NCI-H82 (cell line): ENCODE measurements at places on chromosomes 7 and 10.

- DNase-seq = no peak
Observed at GRCh38 chr10:118960157-118961090, 69.1 kb upstream of the NANOS1 start.

- DNase-seq = no peak
Observed at GRCh38 chr10:105605918-105606317, 964.8 kb downstream of the SORCS3 start.

GRCh38 chr10:100567249-100567648 is 31.5 kb downstream of the HIF1AN start:
- no peak for DNase-seq

DNA sequence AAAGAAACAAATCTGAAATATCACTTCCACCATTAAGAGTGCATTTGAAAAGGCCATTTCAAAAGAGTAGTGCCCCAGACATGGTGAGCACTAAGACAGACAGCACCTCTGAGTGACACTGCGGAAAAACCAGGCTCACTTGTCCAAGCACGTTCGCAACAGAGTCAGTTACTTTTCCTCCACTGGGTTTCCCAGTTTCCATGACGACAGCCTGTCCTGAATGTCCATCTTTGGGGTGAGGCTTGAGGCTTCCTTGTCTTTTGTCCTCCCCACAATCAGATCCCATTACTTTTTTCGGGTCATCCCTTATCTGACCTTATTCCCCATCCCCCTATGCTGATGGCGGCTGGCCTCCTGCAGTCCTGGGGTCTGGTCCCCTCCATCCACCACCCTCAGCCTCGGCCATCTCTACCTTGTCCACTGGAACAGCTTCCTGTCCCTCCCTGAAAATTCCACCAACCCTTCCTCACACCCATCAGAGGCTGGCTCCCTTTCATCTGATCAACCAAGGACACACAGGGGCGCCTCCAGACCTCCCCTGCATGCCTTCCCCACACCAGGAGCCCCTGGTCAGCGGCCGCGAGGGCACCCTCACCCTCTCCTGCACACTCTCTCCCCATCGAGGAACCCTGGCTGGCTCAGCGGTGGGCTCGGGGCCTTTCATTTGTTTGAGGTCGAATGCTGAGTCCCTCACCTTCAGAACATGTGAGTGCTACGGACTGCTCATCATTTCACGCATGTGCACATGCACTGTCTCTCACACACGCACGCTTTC is 363.6 kb downstream of the DNAJB6 start:
- DNase-seq = no peak

DNA sequence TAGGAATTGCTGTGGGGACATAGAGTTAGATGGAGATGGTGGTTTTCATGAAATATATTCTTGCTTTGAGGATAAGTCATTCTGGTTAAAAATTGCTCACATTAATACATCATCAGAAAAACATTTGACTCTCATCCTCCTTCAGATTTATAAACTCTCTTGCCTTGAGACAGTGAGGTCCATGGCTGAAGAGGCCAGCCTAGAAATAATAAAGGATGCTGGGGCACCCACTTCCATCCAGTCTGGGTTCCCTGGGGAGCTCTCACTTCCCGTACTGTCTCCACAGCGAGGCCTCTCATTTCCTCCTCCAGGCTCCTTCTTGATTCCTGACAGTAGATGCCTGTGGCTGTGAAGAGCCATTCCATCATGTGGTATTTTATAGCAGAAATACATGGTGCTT is 73.3 kb upstream of the PRKG1 start:
- no peak for DNase-seq

DNA sequence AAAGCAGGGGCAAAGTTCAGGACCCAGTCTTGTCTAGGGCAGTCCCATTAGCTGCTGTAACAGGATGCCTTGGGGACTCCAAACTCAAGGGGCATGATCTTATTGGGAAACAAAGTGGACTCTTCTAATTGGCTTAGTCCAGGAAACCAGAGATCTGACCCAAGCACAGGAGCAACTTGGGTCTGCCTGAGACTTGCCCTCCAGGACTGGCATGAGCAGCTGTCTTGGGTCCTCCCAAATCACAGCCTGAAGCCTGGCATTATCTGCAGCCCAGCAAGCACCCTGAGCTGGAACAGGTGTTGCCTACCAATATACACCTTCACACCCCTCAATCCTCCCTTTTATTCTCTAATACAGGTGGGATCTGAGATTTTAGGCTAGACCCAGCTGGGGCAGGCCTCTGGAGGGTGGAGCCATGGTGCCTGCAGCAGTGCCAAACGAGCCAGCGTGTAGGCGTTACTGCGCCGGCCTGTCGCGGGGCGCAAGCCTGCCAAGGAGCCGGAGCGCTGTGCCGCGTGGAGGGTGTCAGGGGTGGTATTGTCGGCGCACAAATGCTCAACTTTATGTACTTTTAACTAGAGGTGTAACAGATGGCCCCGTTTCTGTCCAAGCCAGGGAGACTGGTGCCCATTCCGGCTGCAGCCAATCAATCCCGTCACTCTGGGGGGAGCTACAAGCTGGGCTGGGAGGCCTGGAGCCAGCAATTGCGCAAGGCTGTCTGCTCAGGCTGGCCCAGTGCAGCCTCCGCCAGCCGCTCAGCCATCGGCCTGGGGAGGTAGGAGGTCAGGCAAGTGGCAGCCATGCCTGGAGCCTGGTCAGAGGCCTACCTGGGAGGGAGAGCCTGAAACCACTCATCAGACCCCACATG is 12.8 kb upstream of the LBX1 start:
- DNase-seq = peak; percentile 24

GRCh38 chr10:78371136-78371535 is 337.5 kb downstream of the RPS24 start:
- DNase-seq = peak; percentile 83

- DNase-seq = no peak
Observed at GRCh38 chr7:66739953-66740301, 606 bp upstream of the RABGEF1 start.

DNA sequence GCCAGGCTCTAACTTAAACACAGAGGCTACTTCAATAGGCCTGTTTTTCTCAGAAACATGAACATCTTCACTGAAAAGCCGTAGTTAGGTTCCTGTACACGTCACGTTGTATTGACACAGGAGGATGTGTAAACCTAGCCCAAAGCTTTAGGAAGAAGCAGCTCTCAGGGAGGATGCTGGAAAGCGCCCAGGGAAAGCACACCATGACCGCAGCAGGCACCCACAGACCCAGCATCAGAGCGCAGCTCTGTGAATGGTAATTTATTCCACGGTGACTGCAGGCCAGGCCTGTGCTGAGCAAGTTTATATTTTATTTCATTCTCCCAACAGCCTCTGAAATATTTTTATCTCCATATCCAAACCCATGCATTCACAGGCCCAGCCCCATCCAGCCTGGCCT is 51.1 kb downstream of the ASB13 start:
- DNase-seq = no peak

GRCh38 chr10:78893217-78893616 is 175.5 kb upstream of the ZMIZ1 start:
- no peak for DNase-seq

- DNase-seq = no peak
Observed at GRCh38 chr10:4050061-4050460, 265.1 kb upstream of the KLF6 start.

DNA sequence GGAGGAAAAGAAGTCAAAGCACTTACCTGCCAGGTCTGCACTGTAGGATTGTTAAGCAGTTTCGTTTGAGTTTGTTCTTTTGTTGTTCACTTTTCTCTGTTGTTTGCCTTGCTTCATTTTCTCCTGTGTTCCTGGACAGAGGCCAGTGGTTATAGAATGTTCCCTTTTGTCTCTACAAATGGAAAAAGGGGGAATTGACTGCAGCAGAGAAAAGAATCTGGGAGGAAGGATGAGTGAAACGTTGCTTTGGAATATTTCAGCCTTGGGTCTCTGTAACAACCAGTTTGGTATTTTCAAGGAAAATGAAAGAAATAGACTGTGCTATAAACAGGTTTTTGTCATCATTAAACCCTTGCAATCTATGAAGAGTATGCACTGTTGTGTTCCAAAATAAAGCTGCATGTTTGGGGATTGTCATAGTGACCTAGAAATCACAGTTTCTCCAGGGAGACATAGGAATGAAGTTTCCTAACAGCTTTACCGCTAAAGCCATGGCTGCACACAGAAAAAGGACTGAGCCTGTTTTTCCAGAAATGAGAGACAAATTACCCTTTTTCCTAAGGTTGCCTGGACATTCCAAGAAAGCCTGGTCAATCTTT is 60.8 kb upstream of the HABP2 start:
- DNase-seq = no peak

DNA sequence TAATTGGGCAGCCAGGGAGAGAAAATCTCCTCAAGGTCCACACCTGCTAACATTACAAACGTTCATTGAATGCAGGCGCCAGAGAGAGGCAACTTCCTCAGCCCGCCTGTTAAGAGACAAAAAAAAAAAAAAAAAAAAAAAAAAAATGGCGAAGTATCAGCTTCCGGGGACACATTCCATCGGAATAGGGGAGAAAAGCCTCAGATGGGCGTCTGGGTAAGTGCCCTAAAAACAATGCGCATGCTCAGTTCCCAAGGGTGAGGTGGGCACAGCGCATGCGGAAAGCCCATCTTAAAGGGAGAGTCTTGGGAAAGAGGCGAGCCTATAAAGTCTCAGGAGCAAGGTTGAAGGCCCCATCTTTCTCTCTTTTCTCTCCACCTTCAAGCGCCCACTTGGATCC is 1139.7 kb upstream of the CELF2 start:
- DNase-seq = no peak

DNA sequence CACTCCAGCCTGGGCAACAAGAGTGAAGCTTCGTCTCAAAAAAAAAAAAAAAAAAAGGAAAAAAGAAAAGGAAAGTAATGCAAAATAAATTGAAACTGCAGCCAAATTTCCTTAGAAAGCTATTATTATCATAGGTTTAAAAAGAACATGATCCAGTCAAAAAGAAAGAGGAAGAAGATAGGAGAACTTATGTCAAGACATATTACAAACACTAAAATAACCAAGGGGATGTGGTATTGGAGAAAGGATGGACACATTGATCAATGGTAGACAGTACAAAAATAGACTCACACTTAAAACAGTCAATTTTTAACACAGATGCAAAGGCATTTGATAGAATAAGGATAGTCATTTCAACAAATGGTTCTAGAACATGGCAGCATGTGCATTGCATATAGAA is 27.3 kb upstream of the PFKP start:
- DNase-seq = no peak

DNA sequence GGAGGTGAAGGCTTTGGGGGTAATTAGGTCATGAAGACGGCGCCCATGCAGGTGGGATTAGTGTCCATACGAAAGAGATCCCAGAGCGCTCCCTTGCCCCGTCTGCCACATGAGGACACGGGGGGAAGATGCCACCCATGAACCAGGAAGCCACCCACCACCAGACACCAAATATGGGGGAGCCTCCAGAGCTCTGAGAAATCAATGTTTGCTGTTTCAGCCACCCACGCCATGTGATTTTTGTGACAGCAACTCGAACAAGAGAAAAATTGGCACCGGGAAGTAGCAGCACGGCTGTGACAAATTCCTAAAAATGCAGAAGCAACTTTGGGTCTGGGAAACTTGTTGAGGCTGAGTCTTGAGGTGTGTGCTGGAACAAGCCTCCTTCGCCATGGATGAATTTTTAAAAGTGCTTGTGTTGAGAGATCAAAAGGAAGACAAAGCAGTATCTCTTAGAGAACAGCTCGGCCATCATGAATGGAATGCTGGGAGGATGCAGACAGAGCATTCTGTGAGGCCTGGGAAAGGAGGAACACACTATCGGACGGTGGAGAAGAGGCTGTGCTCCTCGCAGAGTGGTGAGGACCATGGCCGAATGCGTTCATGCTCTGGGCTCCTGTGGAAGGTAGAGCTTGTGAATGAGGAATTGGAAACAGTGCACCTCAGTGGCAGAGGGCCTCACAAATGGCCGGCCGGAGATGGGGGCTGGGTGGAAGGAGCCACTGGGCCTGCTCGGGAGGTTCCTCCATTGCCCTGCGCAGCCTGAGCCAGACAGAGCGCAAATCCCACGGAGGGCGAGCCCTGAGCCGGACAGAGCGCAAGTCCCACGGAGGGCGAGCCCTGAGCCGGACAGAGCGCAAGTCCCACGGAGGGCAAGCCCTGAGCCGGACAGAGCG is 277.5 kb downstream of the PTPRN2 start:
- no peak for DNase-seq

- DNase-seq = no peak
Observed at GRCh38 chr10:51358227-51358626, 283.9 kb downstream of the PRKG1 start.

DNA sequence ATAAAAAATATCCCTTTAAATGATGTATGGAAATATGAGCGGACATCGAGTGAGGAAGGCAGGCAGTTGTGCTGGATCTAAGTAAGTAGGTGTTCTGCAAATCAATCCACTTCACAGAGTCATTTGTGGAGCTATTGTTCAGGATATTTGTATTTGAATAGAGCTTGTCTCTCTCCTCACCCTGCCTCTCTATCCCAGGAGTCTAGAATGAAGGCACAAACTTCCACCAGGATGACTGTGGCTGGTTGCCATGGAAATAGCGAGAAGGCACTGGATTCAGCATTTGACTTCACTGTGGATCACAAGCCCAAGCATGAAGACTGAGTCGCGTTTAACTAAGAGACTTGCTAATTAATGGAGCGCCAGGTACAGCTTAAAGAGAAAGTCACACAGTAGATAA is 53.2 kb downstream of the NPY start:
- no peak for DNase-seq

GRCh38 chr10:113751181-113751732 is at the start of gene PLEKHS1:
TSS of gene PLEKHS1 (plus strand) at chr10:113751682. CDS start at chr10:113755278, 3,596 bp downstream.
- no peak for DNase-seq

DNA sequence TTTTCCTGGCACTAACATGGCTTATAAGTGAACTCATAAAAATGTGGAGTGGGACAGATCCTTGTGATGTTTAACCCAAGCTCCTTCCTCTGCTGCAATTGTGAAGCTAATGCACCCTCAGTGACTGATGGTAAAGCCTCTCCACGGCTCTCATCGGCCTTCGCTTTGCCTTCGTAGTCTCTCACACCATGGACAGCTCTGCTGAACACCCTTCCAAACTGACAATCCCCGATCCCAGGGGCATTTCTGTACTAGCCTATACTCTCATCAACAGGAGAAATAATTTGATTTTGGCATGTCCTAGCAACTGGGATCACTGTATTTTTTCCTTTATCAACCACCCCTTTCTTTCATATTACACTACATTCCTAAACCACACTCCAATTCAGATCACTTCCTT is 6.1 kb downstream of the ZNF777 start:
- no peak for DNase-seq

- no peak for DNase-seq
Observed at GRCh38 chr10:93678805-93679587, 23.4 kb downstream of the FRA10AC1 start.

- DNase-seq = no peak
Observed at GRCh38 chr10:10919976-10920375, 97.7 kb upstream of the CELF2 start.

- DNase-seq = peak; percentile 72
Observed at GRCh38 chr10:92839191-92840085, 8.9 kb upstream of the EXOC6 start.

GRCh38 chr7:127474457-127474856 is 81.9 kb upstream of the ZNF800 start:
- DNase-seq = no peak

GRCh38 chr7:153698046-153698445 is 354.2 kb upstream of the DPP6 start:
- DNase-seq = no peak
